H54 (cell line): ENCODE measurements at places on chromosomes 2 and 18.
A peak's percentile ranks its signal among the peaks of the same experiment; 100 is the strongest.

DNA sequence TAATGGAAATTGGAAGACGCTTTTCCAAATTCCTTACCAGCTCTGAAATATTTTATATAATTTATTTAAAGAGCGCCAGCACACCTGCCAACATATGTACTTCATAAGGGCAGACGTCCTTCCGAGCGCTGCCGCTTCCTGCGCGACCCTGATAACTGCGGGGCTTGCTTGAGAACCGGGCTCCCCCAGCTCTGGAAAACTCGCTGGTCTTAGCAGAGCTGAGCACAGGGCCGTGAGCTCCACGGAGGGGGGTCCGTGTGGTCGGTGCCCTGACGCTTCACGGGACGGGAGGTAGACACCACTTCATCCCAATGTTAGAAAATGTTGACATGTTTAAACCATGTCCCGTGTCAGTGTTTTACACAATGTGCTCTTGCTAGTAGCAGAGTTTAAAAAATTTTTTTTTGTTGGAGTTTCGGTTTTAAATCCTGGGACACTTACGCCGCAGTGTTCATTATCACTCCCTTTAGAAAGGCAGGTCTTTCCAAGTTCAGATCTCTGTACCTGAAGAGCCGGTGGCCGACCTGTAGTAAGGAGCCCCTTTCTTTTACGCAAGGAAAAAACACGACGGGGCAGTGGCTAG lies 1.6 kb downstream of the NFATC1 start:
- DNase-seq, result no peak

- DNase-seq, result no peak
Measured at GRCh38 chr2:240622060-240622411, 3.2 kb upstream of the GPR35 start.

DNA sequence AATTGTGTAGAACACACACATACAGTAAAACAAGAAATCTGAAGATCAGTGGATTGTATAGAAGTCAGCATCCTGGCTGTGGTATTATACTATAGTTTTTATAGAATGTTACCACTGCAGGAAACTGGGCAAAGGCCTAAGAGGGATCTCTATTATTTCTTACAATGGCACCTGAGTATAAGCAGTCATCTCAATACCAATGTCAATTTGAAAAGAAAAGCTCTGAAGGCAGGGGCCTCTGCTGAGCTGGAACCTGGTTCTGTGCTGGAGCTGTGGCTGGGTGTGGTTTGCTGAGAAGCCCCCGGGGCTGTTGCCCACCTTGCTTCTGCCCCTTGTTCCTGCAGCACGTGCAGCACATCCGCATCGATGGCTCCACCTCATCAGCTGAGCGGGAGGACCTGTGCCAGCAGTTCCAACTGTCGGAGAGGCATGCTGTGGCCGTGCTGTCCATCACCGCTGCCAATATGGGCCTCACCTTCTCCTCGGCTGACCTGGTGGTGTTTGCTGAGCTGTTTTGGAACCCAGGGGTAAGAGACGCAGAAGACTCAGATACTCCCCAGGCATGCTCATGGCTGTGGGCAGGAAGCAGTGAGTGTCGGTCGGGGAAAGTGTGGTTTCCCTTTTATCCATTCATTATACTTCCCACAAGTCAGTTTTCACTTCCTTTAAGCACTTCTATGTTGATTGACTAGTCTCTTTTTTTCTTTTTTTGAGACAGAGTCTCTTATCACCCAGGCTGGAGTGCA lies 23.5 kb upstream of the RPL37A start:
- DNase-seq, result no peak

DNA sequence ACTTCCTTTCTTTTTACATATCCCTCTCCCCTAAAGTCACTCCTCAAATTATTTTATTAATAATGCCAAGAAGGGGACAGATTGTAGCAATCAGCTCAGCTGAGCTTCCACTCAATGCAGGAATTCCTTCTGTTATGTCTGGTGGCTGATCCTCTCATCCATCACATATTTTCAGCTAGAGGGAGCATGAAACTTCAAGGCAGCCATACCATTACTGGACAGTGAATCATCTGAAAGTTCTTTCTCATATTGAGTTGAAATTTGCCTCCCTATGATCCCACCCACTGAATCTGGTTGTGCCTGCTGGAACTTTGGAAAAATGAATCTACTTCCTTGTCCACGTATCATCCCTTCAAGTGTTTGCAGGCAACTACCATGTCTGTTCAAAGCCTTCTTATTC lies 11.2 kb downstream of the ZNF385B start:
- no peak for DNase-seq

- DNase-seq, result no peak
Measured at GRCh38 chr2:80303909-80304837, at the start of gene LRRTM1. LRRTM1 (minus strand) TSS chr2:80304752; CDS start chr2:80303819, 933 bp downstream.

DNA sequence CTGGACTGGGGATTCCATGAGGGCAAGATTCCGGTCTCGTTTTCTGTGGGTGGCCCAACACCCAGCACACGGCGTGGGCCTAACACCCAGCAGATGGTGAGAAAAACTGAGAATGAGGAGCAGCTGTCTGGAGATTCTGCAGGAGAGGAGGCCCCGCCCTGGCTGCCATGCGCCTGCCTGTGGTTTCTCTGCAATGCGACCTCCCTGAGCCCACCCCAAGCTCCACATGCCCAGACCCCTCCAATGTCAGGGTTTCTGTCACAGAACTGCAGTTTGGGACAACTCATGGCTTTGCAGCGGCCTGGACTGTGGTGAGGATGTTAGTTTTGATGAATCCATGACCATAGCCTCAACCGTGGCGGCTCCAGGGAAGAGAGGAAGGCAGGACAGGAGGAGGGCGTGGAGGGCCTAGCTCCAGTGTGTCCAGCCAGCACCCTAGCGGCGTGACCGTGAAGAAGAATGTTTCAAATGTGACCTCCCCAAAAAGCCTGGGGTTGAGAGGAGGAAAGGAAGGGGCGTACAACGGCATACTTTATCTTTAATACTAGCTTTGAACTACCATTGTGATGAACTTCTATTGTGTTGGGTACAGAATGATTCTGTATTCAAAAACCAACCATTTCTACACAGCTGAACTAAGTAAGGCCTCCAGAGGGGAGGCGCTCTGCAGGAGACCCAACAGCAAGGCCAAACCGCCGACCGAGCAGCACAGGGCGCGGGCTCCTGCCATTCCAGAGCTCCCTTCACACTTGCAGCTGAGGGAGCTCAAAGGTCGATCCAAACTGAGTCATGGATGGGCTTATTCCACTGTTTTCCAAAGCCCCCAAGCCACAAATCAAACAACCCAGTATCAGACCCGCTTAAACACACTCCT lies 3.4 kb downstream of the PXDN start:
- DNase-seq, result no peak

DNA sequence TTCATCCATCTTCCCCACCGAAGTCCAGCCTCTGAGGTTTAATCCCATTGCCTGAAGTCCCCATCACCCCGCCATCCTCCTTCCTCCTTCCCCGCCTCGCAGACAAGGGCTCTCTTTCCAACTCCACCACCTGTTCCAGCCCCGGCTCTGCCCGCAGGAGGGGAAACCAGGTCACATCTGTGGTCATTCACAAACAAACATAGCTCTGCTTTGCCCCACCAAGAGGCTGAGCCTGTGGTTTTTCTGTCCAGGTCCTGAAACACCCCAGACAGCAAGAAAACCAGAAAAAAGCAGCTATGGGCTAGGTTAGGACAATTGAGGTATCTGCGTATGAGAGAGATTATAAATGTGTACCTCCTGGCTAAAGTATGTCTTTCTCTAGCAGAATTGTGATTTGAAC lies 144.7 kb downstream of the GLI2 start:
- no peak for DNase-seq

- DNase-seq, result no peak
Measured at GRCh38 chr2:110170102-110170501, 34.7 kb downstream of the NPHP1 start.

DNA sequence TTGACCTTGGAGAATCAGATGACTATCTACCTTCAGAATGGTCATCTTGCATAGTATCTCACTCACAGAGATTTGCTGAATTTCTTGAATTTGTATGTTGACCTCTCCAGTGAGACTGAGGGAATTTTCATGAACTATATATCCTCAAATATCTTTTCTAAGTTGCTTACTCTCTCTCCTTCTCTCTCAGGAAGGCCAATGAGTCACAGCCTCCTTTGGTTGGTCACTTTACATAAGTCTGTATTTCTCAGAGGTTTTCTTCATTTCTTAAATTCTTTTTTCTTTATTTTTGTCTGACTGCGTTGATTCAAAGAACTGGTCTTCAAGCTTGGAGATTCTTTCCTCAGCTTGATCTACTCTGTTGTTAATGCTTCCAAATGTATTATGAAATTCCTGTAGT lies 51.7 kb downstream of the VIT start:
- DNase-seq, result no peak

GRCh38 chr2:48248251-48248933 lies 281.6 kb upstream of the STON1 start:
- DNase-seq, result peak; percentile 43

DNA sequence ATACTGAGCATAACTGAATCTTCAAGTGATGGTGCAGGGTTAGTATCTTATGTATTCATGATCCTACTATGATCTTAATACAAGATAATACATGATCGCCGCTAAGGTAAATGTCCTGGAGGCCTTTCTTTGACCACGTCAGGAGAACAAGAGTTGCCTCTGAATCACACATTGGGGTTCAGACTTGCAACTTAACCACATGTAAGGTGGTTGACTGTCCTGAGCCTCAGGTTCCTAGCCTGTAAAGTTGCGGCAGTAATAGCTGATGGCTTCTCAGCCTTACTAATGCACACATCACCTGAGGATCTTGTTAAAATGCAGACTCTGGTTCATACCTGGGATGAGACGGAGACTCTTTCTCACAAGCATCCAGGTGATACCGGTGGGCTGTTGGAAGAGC lies 112.5 kb downstream of the MGAT5 start:
- DNase-seq, result no peak

DNA sequence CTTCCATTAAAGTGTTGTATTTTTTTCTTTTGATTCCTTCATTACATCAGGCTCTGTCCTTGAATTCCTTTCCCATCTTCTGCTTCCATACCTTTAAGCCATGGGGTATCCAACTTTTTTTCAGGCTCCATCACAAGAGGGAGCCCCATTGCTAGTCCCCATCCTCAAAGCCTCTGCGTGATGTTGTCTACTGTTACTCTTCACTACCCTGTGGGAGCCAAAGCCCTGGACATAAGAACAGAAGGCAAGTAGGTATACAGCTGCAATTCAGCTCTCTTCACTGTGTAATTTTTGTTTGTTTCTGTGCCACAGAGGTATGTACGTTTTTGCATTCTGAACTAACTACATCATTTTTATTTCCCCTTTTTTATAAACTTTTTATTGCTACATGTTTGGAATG lies 36.6 kb upstream of the CCNYL1 start:
- DNase-seq, result no peak

GRCh38 chr2:177724398-177725287 lies 332.1 kb downstream of the AGPS start:
- DNase-seq, result peak; percentile 37
